ENCODE measurements at places on chromosomes 16 and 17.

- DNase-seq = no peak
These were observed 377.6 kb downstream of the CPPED1 start for GRCh38 chr16:12426122-12426521.

- no peak for DNase-seq
These were observed 101.1 kb downstream of the C16orf78 start for GRCh38 chr16:49474741-49475140.

DNA sequence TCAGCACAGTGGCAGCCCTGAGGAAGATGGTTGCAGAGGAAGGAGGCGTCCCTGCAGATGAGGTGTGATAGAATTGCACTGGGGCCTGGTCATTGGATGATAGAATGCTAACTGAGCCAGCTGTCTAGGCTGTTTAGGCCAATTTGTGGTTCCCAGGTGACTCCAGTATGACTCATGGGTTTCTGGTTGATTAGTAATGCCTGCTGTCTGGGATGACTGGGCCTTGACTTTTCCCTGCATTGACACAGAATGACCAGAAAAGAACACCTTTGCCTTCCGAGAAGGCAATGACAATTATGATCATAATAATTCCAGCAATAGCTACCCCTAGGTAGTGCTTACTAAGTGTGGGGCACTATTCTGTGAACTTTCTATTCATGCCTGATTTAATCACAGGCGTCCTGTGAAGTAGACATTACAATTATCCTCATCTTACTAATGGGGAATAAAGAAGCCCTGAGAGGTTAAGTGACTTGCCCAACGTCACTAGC lies 31.5 kb downstream of the USP43 start:
- DNase-seq = no peak

DNA sequence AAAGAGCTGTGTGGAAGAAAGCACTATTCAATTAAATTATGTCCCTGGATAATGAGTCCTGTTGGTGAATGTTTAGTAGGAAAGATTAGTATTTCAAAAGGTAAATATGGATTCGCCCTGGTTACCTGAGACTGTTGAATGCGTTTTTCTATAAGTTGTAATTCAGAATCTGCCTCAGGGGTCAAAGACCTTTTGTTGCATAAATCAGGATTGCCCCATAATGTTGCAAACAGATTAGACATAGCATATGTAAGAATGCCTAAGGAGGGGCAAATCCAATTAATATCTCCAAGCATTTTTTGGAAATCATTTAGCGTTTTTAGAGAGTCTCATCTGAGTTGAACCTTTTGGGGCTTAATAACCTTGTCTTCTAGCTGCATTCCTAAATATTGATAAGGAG lies 70.1 kb upstream of the ARL4D start:
- DNase-seq = no peak

- no peak for DNase-seq
These were observed 43.5 kb downstream of the LYRM9 start for GRCh38 chr17:27849474-27850185.

DNA sequence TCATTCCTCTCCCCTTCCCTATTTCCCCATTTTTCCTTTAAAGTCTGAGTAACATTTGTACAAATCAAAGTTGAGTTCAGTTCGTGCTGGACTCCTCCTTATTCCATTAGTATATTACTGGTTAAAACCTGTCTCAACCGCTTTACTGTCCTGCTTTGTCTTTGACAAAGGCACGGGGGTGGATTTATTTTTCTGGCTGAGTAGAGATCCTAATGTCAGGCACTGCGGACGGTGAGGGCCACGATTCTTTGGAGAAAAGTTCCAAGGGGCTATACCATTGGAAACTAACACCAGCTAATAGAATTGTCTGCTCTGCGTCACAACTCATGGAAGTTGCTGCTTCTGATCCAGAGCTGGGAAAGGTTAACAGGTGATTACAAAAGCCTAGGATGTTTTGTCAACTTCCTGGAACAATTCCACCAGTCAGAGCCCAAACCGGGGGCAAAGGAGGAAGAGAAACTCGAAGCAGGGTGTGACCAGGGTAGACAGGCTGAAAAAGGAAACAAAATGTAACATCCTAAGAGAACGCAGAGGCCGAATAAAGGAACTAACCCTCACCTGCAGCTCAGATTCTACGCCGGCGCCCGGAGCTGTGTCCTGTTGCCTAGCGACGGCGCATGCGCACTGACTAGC lies 12.4 kb downstream of the TAT start:
- no peak for DNase-seq

- DNase-seq = no peak
These were observed 11.2 kb downstream of the MAP3K14 start for GRCh38 chr17:45305530-45306087.

DNA sequence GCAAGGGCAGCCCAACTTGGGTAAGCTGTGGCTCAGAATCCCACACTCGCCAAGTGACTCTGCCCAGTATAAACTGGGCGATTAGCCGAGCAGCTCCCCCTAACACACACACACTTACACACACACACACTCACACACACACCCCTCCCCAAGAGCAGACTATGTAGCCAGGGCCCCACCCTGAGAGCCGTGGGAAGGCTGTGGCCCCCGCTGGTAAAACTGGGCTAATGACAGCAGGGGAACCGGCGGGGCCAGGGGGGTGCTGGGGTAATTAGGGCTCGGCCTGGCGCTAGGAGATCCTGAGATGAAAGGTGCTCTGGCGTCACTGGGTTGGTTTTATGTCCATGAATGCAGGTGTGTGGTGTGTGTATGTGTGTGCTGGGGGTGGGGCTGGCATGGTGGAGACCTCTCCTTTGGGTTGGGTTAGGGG lies 1.1 kb upstream of the THRA start:
- DNase-seq = no peak

GRCh38 chr16:68421076-68421475 lies 27.2 kb downstream of the SMPD3 start:
- DNase-seq = no peak

GRCh38 chr16:1426734-1427471 lies 4.0 kb upstream of the PERCC1 start:
- DNase-seq = peak; percentile 20

DNA sequence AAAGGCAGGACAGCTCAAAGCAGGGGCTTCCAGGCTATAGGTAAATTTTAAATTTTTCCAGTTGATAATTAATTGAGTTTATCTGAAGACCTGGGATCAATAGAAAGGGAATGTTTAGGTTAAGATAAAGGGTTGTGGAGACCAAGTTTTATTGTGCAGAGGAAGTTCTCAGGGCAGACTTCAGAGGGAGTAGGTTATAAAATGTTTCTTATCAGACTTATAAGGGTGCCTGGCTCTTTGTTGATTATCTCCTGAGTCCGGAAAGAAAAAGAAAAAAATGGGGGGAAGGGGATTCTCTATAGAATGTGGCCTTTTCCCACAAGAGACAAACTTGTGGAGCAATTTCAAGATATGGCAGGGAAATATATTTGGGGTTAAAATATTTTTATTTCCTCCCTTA lies 15.9 kb downstream of the SLC46A1 start:
- no peak for DNase-seq

- DNase-seq = no peak
These were observed 30.6 kb downstream of the C16orf74 start for GRCh38 chr16:85720302-85720637.

DNA sequence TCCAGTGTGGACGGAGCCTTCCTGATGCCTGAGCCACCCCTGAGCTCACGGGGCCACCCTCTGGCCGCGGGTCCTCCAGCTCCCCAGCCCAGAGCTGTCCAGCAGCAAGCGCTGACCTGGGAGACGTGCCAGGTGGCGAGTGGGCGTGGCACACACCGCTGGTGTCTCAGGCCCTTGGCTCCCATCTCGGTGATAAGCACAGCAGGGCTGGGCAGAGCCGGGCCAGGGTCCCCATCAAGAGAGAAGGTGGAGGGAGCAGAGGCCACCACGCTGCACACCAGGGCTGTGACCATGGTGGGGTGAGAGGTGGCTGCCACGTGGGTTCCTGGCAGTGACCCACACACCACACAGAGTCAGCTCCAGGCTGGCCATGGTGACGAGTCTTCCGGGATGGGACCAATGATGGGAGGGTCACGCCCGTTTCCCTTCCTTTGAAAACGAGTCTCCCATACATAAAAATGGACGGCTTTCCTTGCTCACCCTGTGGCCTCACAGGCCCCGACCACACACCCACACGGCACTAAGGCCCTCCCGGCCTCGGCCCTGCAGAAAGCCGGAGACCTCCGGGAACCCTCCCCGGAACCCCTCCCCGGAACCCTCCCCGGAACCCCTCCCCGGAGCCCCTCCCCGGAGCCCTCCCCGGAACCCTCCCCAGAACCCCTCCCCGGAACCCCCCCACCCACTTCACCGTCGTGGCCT lies 16.8 kb downstream of the UTS2R start:
- no peak for DNase-seq

DNA sequence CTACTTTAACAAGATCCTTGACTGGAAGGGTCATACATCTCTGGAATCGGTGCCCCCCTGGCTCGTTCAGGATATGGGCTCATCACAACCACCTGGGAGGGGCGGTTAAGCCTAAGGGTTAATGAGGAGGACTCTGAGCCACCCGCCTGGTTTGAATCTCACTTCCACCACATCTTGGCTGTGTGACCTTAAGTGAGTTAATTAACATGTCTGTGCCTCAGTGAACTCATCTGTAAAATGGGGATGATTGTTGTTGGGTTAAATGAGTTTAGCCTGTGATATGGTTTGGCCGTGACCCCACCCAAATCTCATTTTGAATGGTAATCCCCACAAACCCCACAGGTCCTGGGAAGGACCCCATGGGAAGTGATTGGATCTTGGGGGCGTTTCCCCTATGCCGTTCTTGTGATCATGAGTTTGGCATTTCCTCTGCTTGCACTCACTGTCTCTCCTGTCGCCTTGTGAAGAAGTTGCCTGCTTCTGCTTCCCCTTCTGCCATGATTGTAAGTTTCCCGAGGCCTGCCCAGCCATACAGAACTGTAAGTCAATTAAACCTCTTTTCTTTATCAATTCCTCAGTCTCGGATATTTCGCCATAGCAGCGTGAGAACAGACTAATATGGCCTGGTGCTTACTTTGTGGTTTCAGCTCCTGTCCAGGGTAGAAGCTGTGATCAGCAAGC lies 214.0 kb upstream of the CIBAR2 start:
- DNase-seq = no peak

DNA sequence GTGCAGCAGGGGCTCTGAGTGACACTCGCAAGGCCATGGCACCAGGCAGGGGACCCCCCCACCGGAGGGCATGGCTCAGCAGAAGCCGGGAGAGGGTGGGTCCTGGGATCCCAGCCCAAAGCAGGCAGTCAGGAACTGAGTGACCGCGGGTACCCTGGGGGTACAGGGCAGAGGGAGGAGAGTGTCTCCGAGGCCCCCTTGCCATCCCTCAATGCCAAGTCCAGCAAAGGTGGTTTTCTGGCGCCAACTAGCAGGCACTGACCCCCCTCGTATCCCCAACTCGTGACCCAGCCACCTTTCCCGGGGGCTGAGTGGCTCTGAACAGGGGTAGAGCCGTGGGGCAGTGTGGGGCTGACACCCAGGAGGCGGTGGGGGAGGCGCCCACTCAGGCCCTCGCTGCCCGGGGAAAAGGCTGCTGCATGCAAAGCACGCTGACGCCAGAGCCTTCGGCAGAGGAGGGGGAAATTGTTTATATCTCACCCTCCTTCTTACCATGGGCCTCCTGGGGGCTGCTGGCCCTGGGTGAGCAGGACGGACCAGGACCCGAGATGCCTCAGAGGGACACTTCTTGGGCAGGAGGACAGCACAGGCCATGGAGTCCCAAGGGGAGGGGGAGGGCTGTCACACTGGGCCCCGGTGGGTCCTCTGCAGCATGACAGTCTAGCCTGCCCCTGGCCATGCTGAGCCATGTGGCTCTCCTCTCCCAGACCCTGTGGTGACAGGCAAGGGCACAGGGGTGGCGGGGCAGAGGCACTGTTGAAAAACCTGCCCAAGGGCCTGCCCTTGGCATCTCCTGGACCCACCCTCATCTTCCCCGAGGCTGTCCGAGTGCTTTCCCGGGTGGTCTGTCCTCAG lies 14.6 kb upstream of the ENPP7 start:
- peak; percentile 43 for DNase-seq

DNA sequence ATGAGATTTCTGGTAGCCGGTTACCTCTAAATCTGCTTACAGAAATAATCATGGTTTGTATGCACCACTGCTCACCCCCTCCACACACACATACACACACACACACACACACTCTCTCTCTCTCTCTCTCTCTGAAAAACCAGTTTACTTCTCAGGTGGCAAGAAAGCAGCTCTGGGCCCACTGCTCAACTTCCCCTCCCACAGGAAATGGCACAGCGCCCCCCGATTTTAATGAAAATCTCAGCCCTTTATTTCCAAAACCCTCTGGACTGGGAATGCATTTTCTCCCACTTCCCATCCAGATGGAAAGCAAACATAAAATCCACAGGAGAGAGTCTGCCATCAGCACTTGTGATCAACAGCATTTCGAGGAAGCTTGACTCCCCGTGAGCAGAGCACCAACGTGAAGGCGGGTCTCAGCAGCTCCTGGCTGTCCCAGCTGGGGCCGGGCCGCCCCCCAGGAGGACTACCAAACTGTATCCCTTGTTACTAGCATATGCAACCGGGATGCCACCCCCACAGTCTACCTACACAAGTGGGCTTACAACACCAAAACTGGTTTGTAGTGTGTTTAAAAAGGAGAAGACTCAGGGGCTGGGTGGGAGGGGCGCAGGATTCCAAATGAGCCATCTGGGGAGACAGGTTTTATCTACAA lies 121.1 kb downstream of the SLC39A11 start:
- DNase-seq = no peak

DNA sequence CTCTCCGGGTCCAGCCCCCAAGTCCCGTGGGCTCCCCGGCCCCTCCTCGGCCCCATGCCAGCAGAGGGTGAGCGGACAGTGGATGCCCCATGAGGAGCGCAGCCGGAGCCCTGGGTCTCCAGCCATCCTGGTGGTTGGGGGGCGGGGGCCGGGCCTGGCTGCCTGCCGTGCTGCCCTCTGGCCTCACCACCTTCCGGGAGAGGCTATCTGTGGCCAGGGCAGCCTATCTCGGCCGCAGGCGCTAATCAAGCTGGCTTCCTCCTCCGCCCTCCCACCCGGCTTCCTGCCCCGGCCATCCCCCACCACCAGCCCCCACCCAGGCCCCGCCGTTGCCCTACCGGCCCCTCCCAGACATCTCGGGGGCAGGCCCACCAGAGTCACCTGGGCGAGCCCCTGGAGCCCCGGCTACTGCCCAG lies 46.8 kb downstream of the ZFPM1 start:
- DNase-seq = no peak

- no peak for DNase-seq
These were observed 25.3 kb downstream of the PRSS54 start for GRCh38 chr16:58269526-58269925.

- no peak for DNase-seq
These were observed 9.8 kb upstream of the NAT9 start for GRCh38 chr17:74785981-74786360.
